Stimulated activated CD4-positive, alpha-beta T cell treated with anti-CD3 and anti-CD28 coated beads, Interleukin-15, amount 100 ng/mL, for 1 hour (primary cell): ENCODE measurements at places on chromosomes 5 and 9.

GRCh38 chr5:94057655-94058054 lies 316.3 kb upstream of the POU5F2 start:
- DNase-seq, result no peak

- no peak for DNase-seq
Measured at GRCh38 chr9:78713614-78714405, 416.9 kb downstream of the PSAT1 start.

DNA sequence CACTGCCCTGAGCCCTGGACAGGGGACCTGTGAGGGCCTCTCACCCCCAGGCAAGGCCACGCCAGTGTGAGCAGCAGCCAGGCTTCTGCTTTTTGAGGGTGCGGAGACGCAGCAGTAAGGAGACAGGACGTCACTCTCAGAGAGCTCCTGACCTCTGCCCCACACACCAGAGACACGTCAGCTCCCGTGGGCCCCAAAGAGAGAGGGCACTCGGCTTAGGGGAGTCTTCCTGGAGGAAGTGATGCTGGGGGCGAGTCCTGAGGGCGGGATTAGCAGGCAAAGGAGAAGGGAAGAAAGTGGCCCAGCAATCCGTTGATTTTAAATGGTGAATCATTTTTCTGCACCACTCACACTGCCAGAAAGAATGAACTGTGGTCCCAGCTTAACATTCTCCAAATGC lies 24.0 kb upstream of the SLC9A3 start:
- DNase-seq, result no peak

GRCh38 chr9:129656795-129657390 lies 8.6 kb upstream of the PRRX2 start:
- no peak for DNase-seq

- peak; percentile 56 for DNase-seq
Measured at GRCh38 chr9:129139993-129140396, 28.8 kb downstream of the PTPA start.

GRCh38 chr5:1429496-1429895 lies 15.7 kb downstream of the SLC6A3 start:
- DNase-seq, result no peak

DNA sequence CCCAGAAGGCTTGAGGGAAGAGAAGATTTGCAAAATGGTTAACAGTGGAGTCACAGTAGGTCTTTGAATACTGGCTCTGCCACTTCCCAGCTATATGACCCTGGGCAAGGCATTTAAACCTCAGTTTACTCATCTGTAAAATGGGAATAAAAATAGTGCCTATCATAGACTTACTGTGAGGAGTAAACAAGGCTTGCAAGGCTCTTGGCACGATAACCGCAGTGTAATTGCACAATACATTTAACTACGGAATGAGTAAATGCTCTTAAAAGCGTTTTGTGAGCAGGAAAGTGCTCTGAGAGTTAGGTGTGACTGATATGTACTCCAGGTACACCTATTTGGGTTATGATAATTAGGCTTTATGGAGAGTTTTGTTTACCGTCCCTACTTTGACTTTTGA lies 8.4 kb downstream of the SLC36A3 start:
- DNase-seq, result no peak

DNA sequence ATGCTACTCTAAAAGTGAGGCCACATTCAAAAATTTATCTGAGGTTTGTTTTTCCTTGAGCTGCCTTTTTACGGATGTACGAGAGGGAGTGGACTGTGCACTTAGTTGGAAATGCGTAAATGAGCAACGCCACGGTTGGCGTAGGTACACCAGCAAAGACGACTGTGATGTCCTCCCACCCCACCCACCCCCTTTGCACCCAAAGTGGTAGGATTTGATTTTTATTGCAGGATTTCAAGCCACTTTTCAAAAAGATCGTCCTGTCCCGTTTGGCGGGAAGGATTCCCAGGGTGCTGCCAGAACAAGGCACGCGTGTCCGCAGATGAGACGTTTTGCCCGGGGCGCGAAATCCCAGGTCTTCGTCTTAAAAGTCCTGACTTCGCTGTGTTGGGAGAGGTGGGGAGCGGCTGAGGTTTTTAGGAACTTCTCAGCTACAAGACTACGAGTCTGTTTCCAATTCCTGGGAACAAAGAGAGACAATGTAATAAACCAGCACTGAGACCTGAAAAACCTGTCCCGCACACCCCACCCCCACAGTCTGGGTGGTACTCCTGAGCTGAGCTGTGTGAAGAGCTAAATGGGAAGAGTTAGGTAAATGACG lies 1.0 kb upstream of the TLE1 start:
- no peak for DNase-seq

GRCh38 chr9:4985386-4986266 lies 554 bp downstream of the JAK2 start:
- DNase-seq, result no peak

- no peak for DNase-seq
Measured at GRCh38 chr9:20790721-20791120, 106.7 kb downstream of the FOCAD start.

GRCh38 chr5:72557167-72558045 lies 50.2 kb upstream of the ZNF366 start:
- no peak for DNase-seq

DNA sequence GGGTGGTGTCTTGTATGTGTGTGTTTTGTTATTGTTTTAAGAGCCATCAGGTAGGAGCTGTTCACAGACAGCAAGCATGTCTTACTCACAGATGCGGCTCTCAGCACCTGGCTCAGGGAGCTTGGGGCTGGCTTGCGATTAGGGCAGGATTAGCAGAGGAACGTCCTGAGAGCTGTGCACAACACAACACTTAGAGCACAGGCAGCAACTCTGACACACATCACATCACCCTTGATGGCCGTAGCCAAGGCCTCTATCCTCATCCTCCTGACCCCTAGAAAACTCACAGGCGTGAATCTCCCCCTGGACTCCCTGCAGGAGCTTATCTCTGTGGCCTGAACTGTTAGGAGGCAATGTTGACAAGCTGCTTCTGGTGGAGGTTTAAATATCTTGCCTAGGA lies 7.1 kb upstream of the IL17B start:
- no peak for DNase-seq

DNA sequence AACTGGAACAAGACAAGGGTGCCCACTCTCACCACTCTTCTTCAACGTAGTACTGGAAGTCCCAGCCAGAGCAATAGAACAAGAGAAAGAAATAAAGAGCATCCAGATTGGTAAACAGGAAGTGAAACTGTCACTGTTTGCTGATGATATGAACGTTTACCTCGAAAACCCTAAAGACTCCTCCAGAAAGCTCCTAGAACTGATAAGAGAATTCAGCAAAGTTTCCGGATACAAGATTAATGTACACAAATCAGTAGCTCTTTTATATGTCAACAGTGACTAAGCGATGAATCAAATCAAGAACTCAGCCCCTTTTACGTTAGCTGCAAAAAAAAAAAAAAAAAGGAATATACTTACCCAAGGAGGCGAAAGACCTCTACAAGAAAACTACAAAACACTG lies 306.6 kb downstream of the PLK2 start:
- no peak for DNase-seq

GRCh38 chr9:109969011-109969410 lies 189.0 kb downstream of the PALM2AKAP2 start:
- no peak for DNase-seq

- no peak for DNase-seq
Measured at GRCh38 chr9:100397529-100398266, 29.2 kb upstream of the MSANTD3 start.

GRCh38 chr5:10858945-10859344 lies 97.9 kb upstream of the DAP start:
- DNase-seq, result no peak

DNA sequence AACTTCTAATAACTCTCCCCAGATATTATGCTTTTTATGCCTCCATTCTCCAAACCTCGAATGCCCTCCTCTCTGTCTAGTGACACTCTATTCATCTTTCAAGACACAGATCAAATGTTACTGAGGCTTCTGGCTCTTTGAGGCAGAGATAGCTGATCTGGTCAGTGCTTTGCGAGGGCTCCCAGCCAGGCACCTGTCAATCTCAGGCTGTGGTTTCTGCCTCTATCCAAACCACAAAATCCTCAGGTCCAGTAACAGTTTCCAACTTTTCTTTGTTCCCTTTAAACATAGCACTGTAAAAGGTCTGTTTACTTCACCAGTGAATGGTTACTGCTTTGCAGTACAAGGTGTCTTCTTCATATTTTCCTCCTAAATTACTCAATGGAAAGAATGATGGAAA lies 11.5 kb upstream of the STK32A start:
- no peak for DNase-seq

DNA sequence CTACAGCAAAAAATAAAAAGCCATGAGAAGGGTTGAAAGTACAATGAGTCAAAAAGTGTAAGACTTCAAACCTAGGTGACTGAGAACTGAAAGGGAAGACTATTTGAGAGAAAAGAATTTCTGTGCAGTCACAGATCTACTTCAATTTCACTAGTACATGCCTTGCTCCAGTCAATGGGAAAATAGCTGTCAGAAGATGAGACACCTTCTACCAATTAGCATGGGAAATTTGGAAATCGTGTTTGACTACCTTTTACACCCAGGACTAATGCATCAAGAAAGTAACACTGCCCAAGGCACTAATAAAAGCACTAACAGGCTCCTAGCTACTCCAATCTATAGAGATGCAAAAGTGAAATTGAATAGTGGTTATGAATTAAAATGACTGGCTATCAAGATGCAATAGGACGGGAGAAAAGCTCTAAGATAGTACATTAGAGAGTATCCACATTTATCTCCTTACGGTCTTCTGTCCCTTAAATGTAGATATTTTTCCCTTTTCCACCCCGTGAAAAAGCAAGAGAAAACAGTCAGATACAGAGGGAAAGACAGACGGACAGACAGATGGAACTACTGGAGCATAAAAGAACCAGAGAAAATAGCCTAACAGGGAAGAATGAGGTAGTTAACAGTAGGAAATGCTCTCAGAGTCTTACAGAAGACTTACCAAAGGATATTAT lies 15.2 kb downstream of the ERP44 start:
- DNase-seq, result no peak

DNA sequence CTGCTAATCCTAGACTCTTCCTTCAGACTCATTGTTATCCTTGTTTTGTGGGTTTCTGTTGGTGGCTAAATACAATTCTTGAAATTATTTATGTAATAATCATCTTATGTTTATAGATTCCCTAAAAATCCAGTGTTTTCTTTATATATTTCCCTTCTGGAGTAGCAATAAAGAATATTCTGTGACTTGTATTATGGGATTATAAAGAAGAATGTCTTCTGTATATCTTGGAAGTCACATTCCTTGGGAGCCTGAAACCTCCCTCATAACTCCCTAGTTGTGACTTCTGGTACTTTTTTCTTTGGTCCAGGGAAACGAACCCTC lies 356.1 kb downstream of the TMEM167A start:
- no peak for DNase-seq

DNA sequence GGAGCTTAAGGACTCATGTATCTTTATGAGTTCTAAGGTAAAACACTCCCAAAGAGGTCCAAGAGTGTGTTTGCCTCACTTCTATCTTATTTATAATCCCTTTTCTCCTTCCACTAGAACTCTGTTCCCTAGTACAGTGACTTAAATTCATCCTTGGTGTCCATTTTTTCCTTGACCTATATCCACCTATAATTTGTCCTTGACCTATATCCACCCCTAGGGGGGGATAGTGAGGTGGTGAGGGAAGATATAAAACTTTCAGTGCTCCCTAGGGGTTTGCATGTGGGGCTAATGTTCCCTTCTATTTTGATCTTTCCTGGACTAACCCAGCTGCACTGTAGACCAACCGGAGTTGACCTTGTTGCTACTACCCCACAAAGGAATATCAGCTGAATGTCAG lies 83.5 kb upstream of the GNAQ start:
- DNase-seq, result no peak

- DNase-seq, result no peak
Measured at GRCh38 chr5:156597276-156597675, 252.8 kb upstream of the PPP1R2B start.

GRCh38 chr9:132030626-132031325 lies 48.9 kb downstream of the MED27 start:
- DNase-seq, result no peak

DNA sequence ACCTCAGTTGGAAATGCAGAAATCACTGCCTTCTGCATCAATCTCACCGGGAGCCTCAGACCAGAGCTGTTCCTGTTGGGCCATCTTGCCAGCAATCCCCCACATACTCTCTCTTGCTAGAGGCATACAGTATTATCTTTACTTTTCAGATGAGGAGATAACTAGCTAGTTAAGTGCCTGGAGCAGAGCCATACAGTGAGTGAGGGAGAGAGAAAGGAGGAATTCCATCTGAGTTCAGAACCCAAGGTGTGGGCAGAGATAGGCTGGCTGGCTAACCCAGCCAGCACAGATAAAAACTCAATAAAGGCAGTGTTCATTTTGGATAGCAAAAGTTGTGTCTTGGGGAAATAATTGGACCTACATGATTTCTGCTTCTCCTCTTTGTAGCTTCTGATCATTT lies 268.0 kb upstream of the KIF2A start:
- no peak for DNase-seq

GRCh38 chr5:99061299-99061698 lies 132.5 kb upstream of the CHD1 start:
- no peak for DNase-seq

DNA sequence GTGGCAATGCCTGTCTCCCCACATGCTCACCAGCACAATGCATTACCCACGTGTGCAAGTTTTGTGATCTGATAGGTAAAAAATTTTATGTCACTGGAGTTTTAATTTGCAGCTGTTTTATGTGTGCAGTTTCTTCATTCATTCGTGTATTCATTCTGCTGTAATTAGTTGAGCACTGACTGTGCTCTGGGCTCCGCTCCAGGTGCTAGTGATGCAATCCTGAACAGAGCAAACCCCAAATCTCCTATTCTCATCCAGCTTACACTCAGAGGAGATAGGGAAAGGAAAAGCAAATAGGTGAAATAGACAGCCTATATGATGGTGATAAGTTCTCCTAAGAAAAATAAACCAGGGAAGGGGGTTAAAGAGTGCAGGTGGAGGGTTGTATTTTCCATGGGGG lies 148.4 kb downstream of the TENT4A start:
- no peak for DNase-seq

- DNase-seq, result no peak
Measured at GRCh38 chr5:84433461-84433860, 48.8 kb upstream of the EDIL3 start.

DNA sequence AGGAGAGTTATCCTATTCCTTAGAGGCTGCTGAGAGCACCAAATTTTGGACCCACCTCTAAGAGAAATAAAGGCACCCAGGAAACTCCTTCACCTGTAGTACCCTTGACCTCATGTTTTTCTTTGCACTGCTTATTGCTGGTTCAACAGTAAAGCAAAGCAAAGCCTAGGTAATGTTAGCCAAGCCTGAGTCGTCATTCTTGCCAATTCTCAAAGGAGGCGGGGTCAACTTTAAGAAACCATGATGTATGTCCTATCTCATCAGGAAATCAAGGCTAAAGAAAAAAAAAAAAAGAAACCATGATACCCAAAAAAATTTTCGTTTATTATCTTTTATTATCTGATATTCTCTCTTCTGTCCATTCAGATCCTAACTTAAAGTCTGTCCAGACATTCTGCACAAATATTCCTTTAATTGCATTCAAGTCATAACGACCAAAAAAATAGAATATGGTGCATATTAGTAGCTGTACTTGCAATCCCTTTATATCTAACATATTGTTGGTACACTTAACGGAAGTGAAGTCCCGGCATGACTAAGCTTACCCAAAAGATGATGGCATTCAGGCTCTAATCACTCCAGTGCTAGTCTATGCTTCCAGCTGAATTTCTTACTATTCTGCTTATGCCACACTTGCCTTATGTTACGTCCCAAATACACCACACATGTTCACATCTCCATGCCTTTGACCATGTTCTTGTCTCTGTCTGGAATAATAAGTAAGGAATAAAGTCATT lies 1.8 kb downstream of the AUH start:
- DNase-seq, result no peak

GRCh38 chr9:128056887-128057723 lies 10.0 kb downstream of the NAIF1 start:
- no peak for DNase-seq

- DNase-seq, result no peak
Measured at GRCh38 chr5:115785381-115786065, 30.9 kb downstream of the CDO1 start.
